ENCODE measurements at places on chromosomes 11 and 22. TPM values are rescaled to one million over a fixed set of nuclear protein-coding genes. Genes with fewer than 3 reads are reported as not detected.

The TRIM66 gene
- total RNA-seq, result 7.8 TPM

The TSPAN18 gene
- total RNA-seq, result 44.7 TPM

The OR6T1 gene
- not detected for total RNA-seq

The RIBC2 gene
- total RNA-seq, result 2.4 TPM

The SCN2B gene
- 0.16 TPM for total RNA-seq

The KRTAP5-7 gene
- total RNA-seq, result 0.11 TPM

The CBLIF gene
- not detected for total RNA-seq

The OR4D5 gene
- total RNA-seq, result not detected

The PRAME gene
- total RNA-seq, result 1.4 TPM

The SPDYC gene
- 0.35 TPM for total RNA-seq

The SYT9 gene
- total RNA-seq, result 1.7 TPM

The C2CD3 gene
- total RNA-seq, result 15.0 TPM

The TRIM48 gene
- total RNA-seq, result not detected

The ACRV1 gene
- not detected for total RNA-seq

The ANAPC15 gene
- 60.2 TPM for total RNA-seq

The CENPM gene
- 41.7 TPM for total RNA-seq

Data from WTC11 (cell line).